ENCODE measurements at places on chromosomes 2 and 18.

DNA sequence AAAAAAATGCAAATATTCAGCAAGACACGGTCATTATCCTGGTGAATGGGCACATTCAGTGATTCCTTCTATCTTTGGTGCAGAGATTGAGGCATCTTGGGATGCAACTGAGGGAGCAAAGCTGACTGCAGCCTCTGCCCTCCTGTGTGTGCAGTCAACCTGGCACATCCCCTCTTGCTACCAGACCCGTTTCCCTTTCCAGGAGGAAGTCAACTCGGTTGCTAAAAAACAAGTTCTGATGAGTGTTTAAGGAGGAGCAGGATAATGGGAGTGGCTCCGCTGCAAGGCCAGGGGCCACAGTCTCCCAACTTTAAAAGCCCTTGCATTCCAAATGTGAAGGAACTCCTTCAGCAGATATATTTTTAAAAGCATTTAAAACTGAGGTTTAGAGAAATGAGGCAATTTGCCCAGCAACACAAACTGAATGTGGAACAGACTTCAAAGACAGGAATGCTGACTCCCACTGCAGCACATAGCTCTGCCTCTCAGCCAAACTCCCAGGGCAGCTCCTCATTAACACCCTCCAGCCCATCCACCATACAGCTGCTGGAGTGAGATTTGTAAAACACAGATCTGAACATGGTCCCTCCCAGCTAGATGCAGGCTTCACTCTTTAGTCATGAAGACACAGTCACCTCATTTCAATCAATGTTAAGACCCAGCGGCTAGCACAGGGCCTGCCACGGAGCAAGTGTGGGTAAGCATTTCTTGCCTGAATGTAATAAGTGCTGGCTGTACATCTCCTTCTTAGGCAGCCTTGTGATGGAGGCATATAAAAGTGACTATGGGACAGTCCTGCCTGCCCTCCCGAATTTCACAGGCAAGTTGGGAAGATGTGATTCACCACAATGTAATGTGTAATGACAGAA lies 54.3 kb downstream of the VSNL1 start:
- DNase-seq = peak; percentile 64

GRCh38 chr18:6431659-6432318 lies 17.1 kb upstream of the L3MBTL4 start:
- no peak for DNase-seq

- peak; percentile 13 for DNase-seq
These were observed 47.2 kb downstream of the VAPA start for GRCh38 chr18:9961041-9961440.

DNA sequence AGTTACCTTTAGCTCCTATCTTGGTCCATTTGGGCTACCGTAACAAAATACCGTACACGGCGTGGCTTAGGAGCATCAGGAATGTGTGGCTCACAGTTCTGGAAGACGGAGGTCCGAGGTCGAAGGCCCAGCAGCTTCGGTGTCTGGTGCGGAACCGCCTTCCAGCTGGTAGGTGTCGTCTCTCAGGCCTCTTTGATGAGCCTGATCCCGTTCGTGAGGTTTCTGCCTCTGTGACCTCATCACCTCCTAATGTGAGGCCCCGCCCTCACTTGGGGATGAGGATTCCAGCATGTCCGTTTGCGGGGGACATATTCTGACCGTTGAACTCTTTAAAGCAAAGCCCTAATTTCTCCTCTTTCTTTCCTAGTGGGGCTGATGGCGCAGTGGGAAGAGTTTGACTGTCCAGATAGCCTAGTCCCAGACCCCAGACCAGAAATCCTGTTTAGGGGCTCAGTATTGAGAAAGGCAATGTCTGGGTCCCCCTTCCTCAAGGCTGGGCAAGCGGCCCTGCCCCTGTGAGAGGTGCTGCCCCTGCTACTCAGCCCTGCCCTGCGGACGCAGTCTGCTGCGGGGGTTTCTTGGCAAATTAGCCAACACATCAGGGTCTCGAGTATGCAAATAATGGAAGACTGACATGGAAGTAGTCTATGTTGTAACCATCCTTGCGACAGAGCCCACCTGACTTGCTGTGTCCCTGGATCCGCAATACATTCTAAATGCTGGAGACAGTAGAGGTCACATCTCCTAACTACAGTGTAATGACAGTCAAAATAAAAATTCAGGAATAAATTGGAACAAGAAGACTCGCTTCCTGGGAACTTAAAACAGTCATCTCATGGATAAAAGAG lies 128.0 kb downstream of the ASB1 start:
- DNase-seq = no peak

DNA sequence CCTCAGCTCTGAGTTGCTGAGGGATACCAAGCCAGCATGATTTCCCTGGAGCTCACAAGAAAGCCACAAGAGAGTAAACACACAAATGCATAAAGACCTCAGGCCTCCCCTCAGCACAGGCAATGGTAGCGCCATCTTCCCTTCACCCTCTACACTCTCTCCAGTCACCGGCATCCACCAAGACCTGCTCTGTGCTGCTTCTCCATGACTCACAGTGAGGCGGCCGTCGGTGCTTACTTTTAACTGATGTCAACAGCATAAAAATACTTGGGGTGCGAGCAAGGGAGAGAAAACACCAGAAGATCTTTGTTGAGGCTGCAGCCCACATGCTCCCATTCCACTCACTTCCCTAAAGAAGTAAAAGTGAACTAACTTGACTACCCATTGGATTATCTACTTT lies 46.7 kb downstream of the L3MBTL4 start:
- no peak for DNase-seq

- no peak for DNase-seq
These were observed 138.7 kb upstream of the PID1 start for GRCh38 chr2:229409751-229410181.

DNA sequence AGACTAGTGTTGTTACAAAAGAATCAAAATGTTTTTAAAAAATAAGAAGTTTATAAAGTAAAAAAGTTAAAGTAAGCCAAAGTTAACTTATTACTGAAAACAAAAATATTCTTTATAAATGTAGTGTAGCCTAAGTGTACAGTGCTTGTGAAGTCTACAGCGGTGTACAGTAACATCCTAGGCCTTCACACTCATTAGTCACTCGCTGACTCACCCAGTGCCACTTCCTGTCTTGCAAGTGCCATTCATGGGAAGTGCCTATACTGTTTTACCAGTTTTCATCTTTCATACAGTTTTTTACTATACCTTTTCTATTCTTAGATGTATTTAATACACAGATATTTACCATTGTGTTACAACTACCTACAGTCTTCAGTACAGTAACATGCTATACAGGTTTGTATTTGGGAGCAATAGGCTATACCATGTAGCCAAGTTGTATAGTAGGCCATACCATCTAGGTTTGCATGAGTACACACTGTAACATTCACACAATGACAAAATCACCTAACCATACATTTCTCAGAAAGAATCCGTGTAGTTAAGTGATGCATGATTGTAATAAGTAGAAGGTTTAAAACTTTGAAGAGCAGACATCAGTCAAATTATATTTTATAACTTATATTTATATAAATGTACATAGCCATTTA lies 13.4 kb downstream of the SERPINB7 start:
- DNase-seq = peak; percentile 89

- peak; percentile 54 for DNase-seq
These were observed 121.5 kb upstream of the CREB1 start for GRCh38 chr2:207408086-207408794.

DNA sequence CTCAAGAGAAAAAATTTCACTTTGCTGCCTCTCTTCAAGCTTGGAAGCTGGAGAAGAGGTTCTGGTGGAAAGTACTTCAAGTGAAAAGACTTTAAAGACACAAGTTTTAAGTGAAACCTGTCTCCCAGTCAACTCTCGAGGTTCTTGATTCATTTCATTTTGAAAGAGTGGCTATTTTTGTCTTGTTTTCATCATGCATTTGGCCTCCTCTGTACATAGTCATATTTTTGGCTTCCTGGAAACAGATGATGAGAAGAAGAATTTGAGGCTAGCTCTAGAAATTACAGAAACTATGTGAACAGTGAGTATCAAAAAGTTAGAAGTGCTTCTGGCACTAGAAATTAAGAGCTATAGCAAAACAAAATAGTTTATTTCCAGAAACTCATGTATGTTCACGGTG lies 124.8 kb downstream of the DTNA start:
- peak; percentile 28 for DNase-seq

DNA sequence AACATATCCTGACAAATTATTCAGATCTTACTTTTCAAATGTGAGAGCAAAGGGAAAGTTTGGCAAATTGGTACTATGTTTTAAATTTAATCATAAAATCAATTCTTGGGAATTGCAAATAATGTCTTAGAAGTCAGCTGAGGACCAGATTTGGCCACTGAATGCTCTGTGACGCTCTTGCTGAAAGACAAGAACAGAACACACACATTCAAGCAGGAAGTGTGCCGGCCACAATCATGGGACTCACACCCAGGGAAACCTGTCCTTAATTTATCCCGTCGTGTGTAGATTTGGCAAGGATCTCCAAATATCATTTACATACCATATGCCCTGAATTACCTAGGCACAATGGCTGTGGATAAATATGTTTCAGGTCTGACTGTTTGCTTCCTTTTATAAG lies 253.1 kb downstream of the TCF4 start:
- no peak for DNase-seq

DNA sequence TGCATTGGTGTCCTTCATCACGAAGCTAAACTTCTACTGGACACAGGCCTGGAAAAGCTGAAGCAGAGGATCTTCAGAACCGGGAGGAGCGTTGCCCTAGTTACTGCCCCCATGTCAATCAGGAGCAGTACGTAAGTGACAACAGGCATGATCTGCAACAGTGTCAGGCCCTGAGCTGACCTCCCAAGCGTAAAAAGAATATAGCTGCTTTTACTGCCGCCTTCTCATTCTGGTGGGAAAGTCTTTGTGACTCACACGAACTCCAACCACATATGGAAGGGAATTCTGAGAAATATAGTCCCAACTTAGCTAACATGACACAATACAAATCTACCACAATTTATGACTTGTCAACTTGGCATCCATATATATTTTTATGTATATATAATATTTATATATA lies 1007.7 kb upstream of the CDH2 start:
- peak; percentile 83 for DNase-seq

- no peak for DNase-seq
These were observed 4.1 kb upstream of the AQP4 start for GRCh38 chr18:26869640-26870039.

DNA sequence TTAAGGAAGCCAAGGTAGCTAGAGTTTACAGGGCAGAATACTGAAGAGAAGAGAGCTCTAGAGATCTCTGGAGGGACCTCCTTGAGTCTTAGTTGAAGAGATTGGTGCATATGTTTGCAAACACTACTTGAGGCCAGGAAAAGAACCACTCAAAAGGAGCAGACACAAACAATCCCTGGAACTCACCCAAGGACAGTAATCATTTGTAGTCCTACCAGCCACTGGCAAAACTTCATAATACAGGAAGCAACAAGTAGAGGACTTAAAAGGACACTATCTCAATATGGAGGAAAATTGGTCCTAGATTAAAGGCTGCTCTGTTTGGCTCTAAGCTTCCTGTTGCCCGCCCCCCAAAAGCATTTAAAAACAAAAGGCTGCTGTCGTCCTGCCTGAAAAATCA lies 46.9 kb upstream of the UBXN4 start:
- no peak for DNase-seq

DNA sequence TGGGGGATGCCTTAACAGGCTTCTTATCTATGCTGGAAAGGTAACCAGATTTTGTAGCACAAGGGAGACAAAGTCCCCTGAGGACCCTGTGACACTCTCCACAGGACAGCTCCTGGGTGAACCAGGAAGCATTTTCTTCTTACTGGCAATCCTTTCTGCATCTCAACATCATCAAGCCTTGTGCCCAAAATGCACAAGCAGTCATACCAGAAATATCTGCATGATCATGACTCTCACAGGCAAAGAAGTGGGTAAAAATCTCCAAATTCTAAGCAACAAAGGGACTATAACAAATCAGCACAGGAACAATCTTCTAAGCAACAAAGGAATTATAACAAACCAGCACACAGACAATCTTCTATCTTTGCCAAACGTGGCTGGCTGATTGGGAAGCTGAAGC lies 99.1 kb upstream of the CD226 start:
- peak; percentile 33 for DNase-seq

DNA sequence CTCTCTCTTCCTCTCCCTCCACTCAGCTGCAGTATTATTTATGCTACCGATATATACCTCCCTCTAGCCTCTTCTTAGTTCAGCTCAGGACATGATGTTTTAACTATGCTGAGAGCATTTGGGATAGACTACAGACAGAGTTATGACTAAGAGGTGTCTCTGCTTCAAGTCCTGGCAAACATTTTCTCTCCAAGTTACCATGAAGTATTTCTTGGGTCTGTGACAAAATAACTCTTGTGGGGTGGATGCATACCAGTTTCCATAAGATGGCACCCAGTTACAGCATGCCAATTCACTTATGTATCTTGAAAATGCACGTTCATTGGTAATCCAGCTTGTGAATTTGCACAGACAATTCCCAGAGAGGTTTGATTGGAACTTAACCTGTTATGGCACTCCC lies 737.6 kb downstream of the SLC4A3 start:
- DNase-seq = peak; percentile 22

- no peak for DNase-seq
These were observed 173.1 kb upstream of the GYPC start for GRCh38 chr2:126482582-126483464.

DNA sequence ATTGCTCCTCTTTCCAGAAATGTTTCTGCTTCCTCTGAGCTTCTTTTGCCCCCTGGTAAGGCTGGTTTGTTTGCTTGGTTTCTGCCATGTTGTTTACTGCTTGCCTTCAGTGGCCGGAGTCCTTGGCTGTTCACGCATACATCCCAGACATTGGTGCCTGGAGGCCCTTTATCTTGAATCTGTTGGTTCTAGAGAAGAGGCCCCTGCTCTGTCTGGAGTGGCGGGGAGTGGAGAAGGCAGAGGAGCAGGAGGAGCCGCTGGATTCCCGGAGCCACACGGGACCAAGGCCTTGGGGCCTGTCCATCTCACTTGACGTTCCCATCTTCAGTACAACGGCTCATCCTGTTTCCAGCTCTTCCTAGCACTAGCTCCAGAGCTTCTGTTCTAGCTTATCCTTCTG lies 77.2 kb upstream of the PXDN start:
- no peak for DNase-seq

GRCh38 chr2:61450144-61450543 lies 20.7 kb downstream of the USP34 start:
- no peak for DNase-seq

DNA sequence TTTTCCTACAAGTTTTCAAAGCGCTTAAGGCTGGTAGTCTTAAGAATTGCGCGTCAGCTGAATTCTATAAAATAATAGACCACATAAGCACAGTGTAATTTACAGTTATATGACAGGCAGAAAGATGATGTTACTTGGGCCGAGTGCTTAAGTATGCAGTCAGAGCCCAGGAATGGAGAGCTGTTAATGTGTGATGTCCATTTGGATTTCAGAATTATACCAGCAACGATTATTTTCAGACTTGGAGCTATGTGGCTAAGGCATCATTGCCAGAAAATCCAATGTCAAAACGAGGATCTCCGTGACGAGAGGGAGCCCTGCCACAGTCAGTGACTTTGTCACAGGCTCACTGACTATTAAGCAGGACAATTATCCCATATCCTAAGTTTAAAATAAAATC lies 3.4 kb downstream of the KLF7 start:
- peak; percentile 67 for DNase-seq

- DNase-seq = no peak
These were observed 37.2 kb downstream of the YPEL5 start for GRCh38 chr2:30184035-30184434.

GRCh38 chr2:41068740-41069139 lies 616.9 kb upstream of the SLC8A1 start:
- no peak for DNase-seq

- no peak for DNase-seq
These were observed 2.5 kb downstream of the ITGB6 start for GRCh38 chr2:160197587-160197986.

GRCh38 chr2:62321380-62322289 lies 125.7 kb downstream of the B3GNT2 start:
- DNase-seq = no peak

Data from fibroblast of skin of scalp (primary cell).